ENCODE measurements at places on chromosomes 4 and X. TPM values are rescaled to one million over a fixed set of nuclear protein-coding genes. Genes with fewer than 3 reads are reported as not detected.

The SSX1 gene
- 0.18 TPM for total RNA-seq

The PAQR3 gene
- total RNA-seq, result 13.8 TPM

The CFAP99 gene
- 0.18 TPM for total RNA-seq

The IBSP gene
- not detected for total RNA-seq

The ZDHHC15 gene
- total RNA-seq, result under 0.01 TPM

The RTL3 gene
- total RNA-seq, result not detected

The GPR78 gene
- 3.0 TPM for total RNA-seq

The MAGEB1 gene
- not detected for total RNA-seq

The GPR143 gene
- not detected for total RNA-seq

The NIPAL1 gene
- under 0.01 TPM for total RNA-seq

The CXorf65 gene
- not detected for total RNA-seq

The CENPE gene
- 2.1 TPM for total RNA-seq

The SLC34A2 gene
- not detected for total RNA-seq

The RHOH gene
- 0.09 TPM for total RNA-seq

The NPY2R gene
- total RNA-seq, result not detected

The TCEAL7 gene
- total RNA-seq, result 37.3 TPM

The SHROOM3 gene
- total RNA-seq, result 1.6 TPM

The ARHGEF6 gene
- total RNA-seq, result 11.6 TPM

The LAMTOR3 gene
- total RNA-seq, result 19.5 TPM

The IL21 gene
- not detected for total RNA-seq

The HNRNPH2 gene
- 102 TPM for total RNA-seq

The PLS3 gene
- total RNA-seq, result 249 TPM

The SERTM2 gene
- total RNA-seq, result 2.3 TPM

The NHS gene
- 1.2 TPM for total RNA-seq

The NUDT11 gene
- total RNA-seq, result 17.7 TPM

The SPOCK3 gene
- 0.43 TPM for total RNA-seq

The DUX4 gene
- not detected for total RNA-seq

The SMIM10 gene
- total RNA-seq, result 7.8 TPM

The CTAG1B gene
- total RNA-seq, result not detected

The FRMPD4 gene
- total RNA-seq, result 2.4 TPM

The NALF2 gene
- not detected for total RNA-seq

Measured in smooth muscle cell of bladder (primary cell).